ENCODE measurements at places on chromosomes 7 and 10. TPM values are rescaled to one million over a fixed set of nuclear protein-coding genes. Genes with fewer than 3 reads are reported as not detected.

DNA sequence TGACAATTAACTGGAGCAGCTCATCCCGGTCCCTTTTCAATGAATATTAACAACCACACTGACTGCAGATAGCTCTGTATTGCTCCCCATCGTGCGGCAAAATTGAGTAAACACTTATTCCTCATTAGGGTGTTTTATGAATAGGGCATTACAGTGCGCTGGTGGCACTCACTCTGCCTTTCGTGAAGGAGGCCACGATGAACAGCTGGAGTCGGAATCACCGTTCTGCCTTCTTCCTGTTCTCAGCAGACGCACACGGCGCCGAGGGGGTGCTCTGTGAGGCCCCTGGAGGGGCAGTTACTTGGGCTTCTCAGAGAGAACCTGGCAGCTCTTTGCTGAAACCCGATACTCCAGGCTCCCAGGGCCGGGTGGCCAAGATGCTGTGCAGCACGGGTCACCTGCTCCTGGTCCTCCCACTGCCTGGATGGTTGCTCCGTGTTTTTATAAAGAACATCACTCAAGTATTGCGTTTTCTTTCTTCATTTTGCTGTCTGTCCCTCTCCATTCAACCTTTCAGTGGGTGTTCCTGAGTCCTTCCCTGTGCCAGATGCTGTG is 241.9 kb downstream of the GLRX3 start:
- no peak for DNase-seq

- DNase-seq = no peak
Measured at GRCh38 chr10:28541717-28542365, 8.9 kb downstream of the WAC start.

- no peak for DNase-seq
Measured at GRCh38 chr10:122331100-122331499, 43.4 kb upstream of the PLEKHA1 start.

GRCh38 chr7:47890125-47890524 is 58.1 kb downstream of the PKD1L1 start:
- no peak for DNase-seq

CFAP46 gene
- not detected for total RNA-seq
